Stimulated activated CD4-positive, alpha-beta T cell treated with anti-CD3 and anti-CD28 coated beads, Interleukin-2, amount 100 ng/mL, for 24 hours (primary cell): ENCODE measurements at places on chromosomes 13 and 19.
A peak's percentile ranks its signal among the peaks of the same experiment; 100 is the strongest.

DNA sequence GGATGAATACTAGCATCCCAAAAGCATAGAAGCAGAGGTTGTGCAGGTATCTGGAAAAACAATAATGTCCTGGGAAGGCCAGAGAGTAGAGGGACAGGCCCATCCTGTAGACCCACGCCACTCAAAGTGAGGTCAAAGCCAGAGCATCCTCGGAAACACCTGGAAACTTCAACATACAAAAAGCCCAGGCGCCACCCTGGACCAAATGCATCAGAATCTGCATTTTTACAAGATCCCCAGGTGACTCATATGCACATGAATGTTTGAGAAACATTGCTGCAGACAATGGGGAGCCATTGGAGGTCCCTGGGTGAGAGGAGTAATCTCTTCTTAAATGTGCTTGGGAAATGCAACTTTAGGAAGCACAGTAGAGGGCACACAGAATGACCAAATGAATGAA, 684.1 kb downstream of the DIAPH3 start:
- no peak for DNase-seq

DNA sequence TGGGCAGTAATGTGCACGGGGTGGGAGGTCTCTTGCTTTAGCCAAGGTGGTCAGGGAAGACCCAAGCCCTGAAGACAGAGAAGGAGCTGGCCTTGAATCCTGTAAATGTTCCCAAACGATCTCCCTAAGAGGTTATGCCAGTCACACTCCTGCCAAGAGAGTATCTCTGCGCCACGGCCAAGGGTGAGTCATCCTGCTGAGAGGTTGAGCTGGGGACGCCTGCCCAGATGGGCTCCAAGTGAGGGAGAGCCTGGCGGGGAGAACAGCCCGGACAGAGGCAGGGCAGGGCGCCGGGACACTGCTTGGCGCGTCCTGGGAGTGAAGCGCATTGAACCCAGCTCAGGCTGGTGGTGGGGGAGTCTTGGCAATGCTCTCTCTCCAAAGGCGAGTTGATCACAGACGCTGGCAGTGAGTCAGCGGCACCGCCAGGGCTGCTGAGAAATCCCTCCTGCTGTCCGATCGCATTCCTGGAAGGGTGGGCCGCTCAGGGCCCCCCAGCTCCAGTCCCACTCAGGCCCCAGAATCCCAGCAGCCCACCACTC, 16.4 kb downstream of the SULT2B1 start:
- DNase-seq, result no peak

GRCh38 chr13:45630791-45631190, 15.3 kb upstream of the ERICH6B start:
- DNase-seq, result no peak

DNA sequence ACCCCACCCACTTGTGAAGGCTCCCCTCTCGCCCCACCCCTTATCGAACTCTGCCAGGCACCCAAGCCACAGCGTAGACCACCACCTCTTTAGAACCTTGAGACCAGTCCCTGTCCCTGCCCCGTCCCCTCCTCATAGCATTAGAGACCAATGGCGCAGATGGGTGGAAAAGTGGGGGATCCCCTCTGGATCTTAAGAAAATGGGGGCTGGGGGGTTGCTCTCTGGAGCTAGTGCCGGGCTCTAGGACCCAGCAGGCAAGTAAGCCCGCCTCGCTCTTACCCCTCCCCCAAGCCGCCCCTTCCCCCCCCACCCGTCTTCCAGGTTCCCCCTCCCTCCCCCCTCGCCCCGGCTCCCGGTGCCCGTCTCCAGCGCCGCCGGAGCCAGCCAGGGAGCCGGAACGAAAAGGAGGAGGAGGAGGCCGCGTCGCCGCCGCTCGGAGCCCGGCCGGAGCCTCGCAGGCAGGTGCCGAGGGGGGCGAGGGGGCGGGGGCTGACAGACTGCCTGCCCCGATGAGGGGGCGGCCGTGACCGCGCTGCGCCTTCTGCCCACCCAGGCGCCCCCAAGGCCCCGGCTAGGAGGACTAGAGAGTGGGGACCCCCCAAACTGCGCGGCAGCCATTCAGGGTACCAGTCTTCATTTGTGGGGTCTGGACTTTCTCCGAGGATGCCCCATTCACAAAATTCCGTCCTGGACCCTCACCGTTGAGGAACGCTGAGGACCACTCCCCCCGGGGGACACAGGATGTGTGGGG, at the start of gene SPRED3:
SPRED3 (plus strand) TSS at position 349 of the 752 bp plus-strand sequence. CDS start 1,606 bp downstream, outside the sequence.
- DNase-seq, result peak; percentile 17

GRCh38 chr19:48628486-48629296, 8.5 kb downstream of the DBP start:
- DNase-seq, result no peak

DNA sequence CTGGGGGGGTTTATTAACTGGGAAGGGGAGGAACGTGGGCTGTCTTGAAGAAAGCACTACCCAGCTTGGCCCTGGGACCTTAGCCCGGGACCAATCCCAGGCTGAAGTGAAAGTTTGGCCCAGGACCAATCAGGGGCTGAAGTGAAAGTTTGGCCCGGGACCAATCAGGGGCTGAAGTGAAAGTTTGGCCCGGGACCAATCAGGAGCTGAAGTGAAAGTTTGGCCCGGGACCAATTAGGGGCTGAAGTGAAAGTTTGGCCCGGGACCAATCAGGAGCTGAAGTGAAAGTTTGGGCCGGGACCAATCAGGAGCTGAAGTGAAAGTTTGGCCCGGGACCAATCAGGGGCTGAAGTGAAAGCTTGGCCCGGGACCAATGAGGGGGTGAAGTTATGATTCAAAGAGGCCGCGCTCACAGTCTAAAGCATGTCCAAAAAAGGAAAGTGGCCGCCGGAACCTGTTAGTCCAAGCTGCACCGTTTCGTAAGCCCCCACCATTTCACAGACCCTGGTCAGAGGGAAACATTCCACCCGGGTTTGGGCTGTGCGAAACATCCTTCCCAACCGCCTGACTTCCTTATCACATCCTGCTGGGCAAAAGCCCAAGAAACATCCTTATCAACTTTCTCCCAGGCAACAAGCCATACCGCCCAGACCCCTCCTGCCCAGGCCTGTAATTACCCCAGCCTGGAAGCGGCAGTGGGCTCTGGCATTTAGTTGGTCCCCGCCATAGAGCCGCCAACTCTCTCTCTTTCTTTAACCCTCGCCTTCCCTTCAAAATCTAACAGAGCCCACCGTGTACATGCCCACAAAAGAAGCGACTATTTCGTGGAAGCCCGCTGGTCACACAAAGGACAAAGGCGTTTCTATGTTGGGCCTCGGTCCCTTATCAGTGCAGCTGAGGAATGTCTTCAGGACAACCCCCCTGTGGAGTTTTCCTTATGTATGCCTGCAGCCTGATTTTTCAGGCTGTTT, 1.1 kb downstream of the ZNF850 start:
- DNase-seq, result peak; percentile 25

DNA sequence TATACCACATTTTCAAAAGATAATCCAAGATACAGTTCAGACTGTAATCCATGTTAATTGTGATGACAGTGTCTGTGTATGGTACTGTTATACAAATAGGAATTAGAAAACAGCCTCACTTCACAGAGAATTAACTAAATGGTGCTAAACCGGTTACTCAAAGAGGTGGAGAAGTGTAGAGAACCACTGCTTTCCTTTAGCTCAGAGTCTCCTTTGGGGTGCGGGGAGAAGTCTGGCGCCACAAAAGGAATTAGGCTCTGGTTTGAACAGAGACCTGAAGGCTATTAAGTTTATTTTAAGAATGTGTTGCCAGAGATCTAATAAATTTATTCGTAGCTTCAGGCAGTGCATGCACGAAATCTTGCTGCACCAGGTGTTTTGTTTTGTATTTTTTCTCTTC, 65.8 kb downstream of the FREM2 start:
- no peak for DNase-seq

GRCh38 chr13:59839186-59839585, 324.5 kb downstream of the DIAPH3 start:
- no peak for DNase-seq

- DNase-seq, result no peak
Measured at GRCh38 chr13:45332036-45332830, 8.8 kb downstream of the TPT1 start.

- DNase-seq, result no peak
Measured at GRCh38 chr13:98448642-98448928, 128.3 kb downstream of the STK24 start.

DNA sequence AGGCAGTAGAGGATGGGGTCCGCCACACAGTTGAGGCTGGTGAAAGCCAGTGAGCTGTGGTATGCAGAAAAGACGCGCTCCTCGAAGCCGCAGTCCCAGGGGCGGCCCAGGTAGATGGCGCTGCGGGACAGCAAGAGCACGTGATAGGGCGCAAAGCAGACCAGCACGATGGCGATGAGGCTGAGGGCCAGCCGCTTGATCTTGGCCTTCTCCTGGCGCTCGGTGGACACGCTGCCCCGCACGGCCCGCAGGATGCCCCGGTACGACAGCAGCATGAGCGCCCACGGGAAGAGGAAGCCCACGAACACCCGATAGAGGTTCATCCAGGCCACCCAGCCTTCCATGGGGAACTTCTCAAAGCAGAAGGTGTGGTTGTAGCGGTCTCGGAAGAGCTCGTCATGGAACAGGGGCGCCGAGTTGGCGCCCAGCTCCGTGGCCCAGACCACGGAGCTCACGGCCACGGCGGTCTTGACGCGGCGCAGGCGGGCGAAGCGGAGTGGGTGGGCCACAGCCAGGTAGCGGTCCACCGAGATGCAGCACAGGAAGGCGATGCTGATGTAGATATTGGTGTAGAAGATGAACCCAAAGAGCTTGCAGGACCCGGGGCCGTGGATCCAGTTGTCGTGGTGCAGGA, 6.5 kb upstream of the OPA3 start:
- peak; percentile 63 for DNase-seq

GRCh38 chr13:60311527-60311926, 85.5 kb upstream of the TDRD3 start:
- DNase-seq, result no peak

GRCh38 chr19:42199440-42200115, 17.9 kb downstream of the DEDD2 start:
- peak; percentile 59 for DNase-seq

DNA sequence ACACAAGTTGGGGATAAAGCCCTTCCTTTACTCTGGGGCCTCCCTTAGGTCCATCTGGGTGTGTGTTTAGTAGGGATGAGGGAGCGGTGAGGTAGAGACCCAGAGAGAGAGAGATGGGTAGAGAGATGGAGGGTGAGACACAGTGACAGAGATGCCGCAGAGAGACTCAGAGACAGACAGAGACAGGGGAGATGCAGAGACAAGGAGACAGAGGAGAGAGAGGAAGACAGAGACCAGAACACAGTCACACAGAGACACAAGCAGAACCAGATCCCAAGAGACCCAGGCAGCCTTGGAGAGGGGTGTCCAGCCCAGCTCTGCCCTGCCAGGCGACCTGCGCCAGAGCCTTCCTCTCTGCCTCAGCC, 2.4 kb downstream of the KLK1 start:
- no peak for DNase-seq

- no peak for DNase-seq
Measured at GRCh38 chr13:39039041-39039440, 785 bp downstream of the NHLRC3 start.

GRCh38 chr19:38079926-38080380, 144.1 kb downstream of the DPF1 start:
- DNase-seq, result no peak

DNA sequence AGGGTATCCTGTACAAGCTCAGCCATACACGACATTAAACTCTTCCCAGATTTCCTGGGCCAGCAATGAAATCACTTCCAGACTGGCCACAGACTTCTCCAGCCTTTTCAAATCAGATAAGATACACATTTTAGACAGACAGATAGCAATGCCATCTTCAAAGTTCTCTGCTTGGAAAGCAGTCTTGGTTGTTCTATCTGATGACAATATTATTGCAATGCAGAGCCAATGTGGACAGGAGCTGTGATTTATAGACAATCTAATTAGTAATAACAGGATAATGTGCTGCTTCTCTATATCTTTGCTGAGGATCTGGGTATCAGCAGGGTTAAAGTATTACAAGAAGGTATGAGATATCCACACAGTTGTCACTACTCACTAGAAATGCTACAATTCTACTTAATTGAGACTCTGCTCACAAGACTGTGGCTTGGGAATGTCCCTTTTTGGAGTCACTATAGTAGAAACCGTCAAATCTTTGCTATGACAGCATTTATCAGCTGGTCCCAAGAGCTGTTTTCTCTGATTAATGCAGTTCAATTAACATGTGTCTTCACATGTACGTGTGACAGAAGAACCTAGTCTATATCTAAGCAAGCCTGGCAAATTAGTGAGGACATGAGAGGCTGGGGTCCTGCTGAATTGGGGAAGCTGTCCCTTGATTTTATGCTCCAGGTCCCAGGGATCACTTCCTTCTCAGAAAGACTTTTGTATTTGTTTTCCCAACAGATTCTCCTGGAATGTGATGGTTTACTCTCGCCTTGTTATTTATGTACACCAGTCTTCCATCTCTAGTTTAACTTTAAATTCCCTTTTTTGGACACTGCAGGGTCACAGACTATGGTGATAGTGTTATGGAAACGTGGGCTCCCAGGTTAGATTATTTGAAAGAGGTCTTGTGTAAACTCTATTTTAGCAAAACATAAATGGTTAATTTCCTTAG, 68.8 kb downstream of the COL4A1 start:
- DNase-seq, result no peak

DNA sequence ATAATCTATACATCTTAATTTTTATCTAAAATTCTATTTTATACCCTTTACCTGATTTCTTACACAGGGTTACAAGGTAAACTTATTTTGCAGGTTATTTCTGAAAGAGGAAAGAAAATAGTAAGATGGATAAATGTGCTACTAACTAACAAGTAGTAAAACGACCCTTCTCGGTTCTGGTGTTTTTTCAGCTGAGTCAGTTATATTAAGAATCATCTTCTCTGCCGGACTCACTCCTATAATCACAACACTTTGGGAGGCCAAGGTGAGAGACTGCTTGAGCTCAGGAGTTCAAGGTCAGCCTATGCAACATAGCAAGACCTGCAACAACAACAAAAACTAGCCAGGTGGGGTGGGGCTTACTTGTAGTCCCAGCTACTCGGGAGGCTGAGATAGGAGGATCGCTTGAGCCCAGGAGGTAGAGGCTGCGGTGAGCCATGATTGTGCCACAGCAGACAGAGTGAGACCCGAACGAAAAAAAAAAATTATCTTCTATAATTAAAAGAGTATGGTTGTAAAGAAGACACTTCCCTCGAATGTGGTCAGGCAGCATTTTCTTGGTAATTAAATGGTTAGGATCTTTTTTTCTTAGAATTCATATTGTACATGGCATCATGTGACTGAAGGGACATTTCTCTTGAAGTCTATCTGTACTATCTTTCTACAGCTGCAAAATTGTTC, 27.9 kb upstream of the RCBTB2 start:
- DNase-seq, result no peak
